ENCODE measurements at places on chromosomes 12 and 14.

GRCh38 chr12:132827763-132828703 lies 636 bp downstream of the GOLGA3 start:
- DNase-seq = no peak

DNA sequence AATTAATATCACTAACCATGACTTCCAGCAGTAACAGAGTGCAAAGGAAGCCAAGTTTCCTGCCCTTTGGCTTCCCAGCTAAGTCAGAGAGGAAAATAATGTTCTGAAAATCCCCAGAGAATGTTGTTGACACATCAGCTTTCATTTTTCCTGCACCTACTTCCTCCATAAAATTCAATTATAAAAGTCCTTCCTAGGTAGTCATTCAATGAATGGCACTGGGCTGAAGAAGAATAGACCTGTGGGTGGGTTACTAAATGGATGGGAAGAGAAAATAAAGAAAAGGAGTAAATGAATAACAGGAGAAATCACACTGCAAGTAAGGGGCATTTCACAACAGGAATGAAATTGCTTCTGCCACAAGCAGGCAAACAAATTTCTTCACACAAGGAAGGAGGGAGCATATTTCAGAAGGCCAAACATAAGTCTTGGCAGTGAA lies 73.2 kb upstream of the MDM1 start:
- DNase-seq = no peak

GRCh38 chr14:101247842-101248725 lies 313.2 kb upstream of the DIO3 start:
- no peak for DNase-seq

- DNase-seq = no peak
These were observed 158.6 kb downstream of the MON2 start for GRCh38 chr12:62625228-62625627.

DNA sequence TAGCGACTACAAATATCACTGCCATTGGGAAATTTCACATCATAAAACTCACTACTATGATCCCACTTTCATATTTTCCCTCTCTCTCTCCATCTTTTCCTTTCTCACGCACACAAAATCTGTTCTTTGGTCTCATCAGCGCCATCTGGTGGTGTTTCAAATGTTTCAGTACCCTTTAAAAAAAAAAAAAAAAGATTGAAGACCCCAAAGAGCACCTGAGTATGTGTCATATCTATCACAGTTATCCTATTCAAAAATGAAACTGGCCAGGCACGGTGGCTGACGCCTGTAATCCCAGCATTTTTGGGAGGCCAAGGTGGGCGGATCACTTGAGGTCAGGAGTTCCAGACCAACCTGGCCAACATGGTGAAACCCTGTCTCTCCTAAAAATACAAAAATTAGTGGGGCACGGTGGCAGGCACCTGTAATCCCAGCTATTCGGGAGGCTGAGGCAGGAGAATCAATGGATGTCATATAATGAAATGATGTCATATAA lies 72.4 kb downstream of the TTC9 start:
- peak; percentile 68 for DNase-seq

- no peak for DNase-seq
These were observed 79.0 kb downstream of the SUDS3 start for GRCh38 chr12:118455327-118455726.

DNA sequence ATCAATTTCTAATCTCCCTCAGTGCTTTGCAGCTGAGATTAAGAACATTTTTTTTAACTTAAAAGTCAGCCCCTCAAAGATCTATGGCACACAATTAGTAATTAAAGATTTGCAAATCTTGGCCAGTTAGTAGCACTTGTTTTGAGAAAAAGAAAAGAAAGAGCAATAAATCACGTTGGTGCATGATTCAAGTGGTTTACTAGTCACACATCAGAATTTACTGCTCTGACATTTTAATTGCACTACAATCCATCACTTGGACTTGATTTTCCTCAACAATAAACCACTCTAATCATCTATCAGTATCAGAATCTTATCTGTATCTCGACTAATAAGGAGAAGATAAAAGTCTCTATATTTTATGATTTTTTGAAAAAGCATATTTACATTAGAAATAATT lies 154.3 kb downstream of the HELB start:
- DNase-seq = no peak

DNA sequence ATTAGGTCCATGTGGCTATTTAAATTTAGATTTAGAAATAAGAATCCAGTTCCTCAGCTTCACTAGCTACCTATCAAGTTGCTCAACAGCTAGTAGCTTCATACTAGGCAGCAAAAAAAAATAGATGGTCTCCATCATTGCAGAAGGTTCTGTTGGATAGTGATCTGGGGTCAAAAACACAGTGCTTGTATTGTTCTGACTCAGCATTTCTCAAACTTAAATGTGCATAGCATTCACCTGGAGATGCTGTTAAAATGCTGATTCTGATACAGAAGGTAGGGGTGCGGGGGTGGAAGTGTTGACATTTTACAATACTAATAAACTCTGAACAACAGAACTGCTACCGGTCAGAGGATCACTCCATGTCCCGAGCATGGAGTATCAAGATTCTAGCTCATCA lies 51.3 kb downstream of the PRICKLE1 start:
- no peak for DNase-seq

DNA sequence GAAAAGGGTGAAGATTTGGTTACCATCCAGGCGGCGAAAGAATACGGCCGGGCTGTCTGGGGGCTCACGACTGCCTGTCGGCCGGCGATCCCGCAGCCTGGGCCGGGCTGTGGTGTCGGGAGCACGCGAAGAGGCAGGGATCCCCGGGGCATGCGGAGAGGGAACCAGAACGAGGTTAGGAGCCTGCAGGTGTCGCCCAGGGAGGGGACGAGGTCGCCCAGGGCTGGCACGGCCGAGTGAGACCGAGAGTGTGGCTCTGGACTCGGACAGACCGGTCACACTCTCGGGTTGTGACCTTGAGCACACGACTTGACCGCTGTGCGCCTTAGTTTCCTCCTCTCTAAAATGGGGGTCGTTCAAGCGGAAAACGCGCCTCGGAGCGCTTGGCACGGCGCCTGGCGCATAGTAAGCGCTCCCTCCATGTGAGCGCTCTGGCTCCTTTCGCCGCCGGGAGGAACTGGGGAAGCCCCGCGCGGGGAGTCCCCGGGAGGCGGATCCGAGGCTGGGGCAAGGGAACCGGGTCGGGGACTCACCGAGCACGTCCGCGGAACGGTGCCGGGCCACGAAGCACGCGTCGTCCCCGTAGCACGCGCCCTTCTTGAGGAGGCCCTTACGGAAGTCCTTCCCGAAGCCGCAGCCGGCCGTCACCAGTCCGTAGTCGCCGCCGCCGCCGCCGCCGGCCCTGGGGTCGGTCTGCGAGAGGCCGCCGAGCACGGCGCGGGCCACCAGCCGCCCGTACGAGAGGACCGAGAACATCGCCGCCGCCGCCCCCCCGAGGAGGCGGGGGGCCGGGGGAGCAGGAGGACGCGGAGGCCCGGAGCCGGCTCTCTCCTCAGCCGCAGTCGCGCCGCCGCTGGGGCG lies 612 bp downstream of the PPTC7 start:
- no peak for DNase-seq

GRCh38 chr12:18454330-18454729 lies 193.0 kb downstream of the PIK3C2G start:
- no peak for DNase-seq

DNA sequence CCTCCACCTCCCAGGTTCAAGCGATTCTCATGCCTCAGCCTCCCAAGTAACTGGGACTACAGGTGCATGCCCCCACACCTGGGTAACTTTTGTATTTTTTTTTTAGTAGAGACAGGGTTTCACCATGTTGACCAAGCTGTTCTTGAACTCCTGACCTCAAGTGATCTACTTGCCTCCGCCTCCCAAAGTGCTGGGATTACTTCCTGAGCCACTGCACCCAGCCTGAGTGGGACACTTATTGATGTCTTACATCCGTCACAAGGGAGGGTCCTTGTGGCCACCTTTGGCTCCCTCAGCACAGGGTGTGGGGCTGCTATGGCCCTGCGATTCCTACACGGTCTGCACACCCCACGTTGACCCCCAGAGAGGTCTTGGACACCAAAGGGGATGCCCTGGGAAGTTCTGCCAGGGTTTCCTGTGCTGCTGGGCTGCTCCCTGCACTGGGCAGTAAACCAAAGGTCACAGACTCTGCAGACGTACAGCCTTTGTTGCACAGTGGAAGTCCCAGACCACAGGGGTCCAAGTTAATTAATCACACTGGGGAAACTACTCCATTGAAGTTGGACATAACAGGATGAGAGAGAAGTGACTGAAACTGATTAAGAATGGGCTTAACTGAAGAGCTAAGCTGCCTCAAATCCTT lies 95.7 kb downstream of the SAMD4A start:
- no peak for DNase-seq

- DNase-seq = no peak
These were observed 42.9 kb downstream of the DACT1 start for GRCh38 chr14:58680698-58681097.

DNA sequence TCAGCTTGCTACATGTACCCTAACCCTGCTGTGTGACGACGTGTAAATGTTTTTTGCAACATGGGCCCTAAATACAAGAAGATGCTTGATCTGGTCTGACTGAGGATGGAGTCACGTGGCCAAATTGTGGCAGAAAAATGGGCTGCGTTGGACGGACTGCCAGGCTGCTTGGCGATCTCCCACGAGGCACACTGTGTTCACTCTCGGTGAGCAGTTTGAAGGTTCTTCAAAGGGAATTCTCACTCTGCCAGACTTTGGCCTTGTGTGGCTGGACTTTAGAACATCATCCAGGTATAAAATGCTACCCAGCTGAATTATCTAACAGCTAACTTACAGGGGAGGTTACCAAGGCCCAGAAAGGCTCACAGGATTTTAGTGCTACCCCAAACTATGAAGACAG lies 85.1 kb downstream of the KDM2B start:
- no peak for DNase-seq

- no peak for DNase-seq
These were observed 4.9 kb downstream of the TSPAN8 start for GRCh38 chr12:71152851-71153250.

GRCh38 chr12:65685514-65685913 lies 138.8 kb upstream of the HMGA2 start:
- DNase-seq = no peak

GRCh38 chr14:104603711-104604401 lies 716 bp downstream of the TMEM179 start:
- peak; percentile 27 for DNase-seq

DNA sequence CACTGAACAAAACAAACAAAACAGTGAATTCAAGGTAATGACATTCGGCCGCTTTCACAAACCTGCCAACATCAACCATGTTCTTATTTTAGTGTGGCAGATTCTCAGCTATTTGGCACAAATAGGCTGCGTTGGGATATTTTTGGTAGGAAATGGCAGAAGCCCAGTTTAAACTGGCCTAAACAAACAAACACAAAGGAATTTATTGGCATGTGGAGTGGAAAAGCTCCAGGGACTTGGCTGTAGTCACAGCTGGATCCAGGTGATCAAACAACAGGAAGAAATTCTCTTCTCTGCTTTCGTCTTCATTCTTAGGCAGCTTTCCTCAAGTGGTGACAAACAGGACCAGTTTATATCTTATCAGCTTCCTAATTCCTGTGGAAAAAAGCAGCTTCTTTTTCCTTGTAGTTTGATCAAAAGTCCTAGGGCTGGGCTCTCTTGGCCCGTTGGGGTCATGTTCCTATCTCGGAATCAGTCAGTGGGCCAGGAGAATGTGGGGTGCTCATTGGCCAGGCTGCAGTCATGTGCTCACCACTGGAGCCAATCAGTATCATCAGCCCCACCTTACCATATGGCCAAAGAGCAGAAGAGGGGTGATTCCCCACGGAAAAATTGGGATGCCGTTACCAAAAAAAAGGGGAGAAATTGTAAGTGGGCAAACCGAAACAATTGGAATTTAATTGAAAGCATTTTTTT lies 22.6 kb downstream of the C12orf75 start:
- DNase-seq = no peak

DNA sequence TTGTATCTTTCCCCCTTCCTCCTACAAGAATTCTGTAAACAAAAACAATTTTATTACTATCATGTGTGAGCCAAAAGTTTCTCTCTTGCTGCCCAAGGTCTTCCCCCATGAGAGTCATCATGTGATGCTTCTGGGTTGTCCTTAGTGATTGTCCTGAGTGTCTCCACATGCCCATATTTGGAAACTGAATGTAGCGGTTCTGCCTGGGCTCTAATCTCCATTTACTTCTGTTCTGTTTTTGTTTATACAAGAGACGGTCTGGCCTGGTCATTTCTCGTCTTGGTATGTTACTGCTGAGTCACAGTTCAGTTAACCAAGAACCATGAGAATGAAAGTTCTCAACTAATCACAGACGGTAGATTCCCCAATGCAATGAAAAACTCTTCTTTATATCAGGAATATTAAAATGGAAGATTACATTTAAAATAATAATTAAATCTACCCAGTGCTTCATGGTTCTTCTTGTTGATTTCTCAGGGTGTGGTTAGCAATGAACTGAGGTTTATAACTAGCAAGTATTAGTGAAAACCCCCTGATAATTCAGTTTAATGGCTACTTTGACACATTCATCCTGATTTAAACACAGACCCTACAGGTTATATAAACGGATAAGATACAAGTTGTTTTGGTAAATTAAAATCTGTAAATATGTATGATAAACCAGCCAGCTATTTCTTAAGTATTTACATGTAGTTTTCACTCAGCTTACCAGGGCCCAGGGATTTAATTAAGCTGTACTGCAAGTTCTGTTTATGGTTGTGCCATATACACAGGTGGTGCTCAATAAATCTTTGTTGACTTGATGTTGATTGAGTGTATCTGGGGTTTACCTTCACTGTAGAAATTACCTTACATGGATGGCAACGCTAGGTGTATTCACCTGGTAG lies 81.1 kb downstream of the PELI2 start:
- no peak for DNase-seq

DNA sequence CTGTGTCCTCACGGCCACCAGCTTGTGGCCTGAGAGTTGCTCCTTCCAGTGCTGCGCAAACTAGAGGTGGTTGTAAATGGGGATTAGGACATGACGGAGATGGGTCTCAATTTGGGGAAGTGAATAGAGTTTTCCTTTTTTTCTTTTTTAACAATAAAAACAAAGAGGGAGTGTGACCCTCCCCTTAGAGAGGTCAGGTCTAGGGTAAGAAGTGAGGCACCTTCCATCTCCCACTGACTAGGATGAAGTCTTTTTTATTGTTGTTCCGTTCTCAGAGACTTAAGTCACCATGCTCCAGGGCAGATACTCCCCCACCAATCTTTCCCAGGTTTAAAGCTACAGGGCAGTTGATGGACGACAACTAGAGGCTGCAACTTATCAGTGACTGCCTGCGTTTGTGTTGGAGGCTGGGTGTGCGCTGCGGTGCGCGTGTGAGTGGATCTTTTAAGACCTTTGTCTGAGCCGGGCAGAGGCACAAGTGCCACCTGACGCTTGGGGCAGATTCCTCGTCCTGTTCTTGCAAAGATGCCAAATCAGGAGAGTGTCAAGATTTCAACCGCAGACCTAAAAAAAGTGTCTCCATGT lies 2.1 kb upstream of the GSC start:
- DNase-seq = no peak
